ENCODE measurements at places on chromosomes 4 and X. TPM values are rescaled to one million over a fixed set of nuclear protein-coding genes. Genes with fewer than 3 reads are reported as not detected.
A peak's percentile ranks its signal among the peaks of the same experiment; 100 is the strongest.

GRCh38 chr4:165209796-165210195, 2.4 kb downstream of the KLHL2 start:
- no peak overlapping the region for H3K4me3 ChIP-seq
- no peaks in the 10 kb centered on the region for H3K36me3 ChIP-seq
- no peak for DNase-seq
- H3K27me3 ChIP-seq: no peaks in the 10 kb centered on the region

DNA sequence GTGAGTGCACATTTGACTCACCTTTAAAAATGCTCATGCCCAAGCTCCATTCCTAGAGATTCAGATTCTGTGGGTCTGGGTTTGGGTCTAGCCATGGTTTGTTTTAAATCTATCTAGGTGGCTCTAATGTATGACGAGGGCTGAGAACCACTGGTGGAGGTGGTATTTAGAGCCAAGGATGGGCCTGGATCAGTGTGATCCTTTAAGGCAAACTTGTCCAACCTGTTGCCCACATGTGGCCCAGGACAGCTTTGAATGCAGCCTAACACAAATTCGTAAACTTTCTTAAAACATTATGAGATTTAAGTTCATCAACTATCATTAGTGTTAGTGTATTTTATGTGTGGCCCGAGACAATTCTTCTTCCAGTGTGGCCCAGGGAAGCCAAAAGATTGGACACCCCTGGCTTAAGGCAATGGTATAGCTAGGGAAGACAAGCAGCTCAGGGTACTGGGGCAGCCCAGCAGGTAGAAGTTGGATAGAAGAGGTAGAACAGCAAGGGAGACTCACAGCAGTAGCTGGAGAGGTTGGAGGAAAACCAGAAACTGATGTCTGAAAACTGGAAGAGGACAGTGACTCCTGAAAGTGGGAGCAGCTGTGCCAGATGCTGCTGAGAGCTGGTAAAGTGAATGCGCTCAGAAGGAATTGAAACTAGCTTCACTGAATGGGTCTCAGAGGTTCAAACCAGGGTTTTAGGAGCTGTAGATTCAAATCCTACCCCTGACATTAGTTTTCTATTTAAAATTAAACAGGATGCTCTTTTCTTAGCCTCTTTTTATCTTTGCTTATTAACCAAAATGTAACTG, 18.2 kb downstream of the ADD1 start:
- no peak for DNase-seq
- no peak overlapping the region for H3K27ac ChIP-seq
- no peaks in the 10 kb centered on the region for H3K27me3 ChIP-seq
- peaks cover 73% of the 10 kb centered on the region for H3K4me1 ChIP-seq

- peaks cover 35% of the 10 kb centered on the region for H3K27me3 ChIP-seq
- H3K4me3 ChIP-seq: peak overlapping the region; percentile 62
- peak; percentile 46 for DNase-seq
- H3K27ac ChIP-seq: no peak overlapping the region
- peaks cover 10% of the 10 kb centered on the region for H3K4me1 ChIP-seq
These were observed 651 bp downstream of the UCHL1 start for GRCh38 chr4:41257257-41257901.

ADGRG2 gene
- not detected for total RNA-seq

DNA sequence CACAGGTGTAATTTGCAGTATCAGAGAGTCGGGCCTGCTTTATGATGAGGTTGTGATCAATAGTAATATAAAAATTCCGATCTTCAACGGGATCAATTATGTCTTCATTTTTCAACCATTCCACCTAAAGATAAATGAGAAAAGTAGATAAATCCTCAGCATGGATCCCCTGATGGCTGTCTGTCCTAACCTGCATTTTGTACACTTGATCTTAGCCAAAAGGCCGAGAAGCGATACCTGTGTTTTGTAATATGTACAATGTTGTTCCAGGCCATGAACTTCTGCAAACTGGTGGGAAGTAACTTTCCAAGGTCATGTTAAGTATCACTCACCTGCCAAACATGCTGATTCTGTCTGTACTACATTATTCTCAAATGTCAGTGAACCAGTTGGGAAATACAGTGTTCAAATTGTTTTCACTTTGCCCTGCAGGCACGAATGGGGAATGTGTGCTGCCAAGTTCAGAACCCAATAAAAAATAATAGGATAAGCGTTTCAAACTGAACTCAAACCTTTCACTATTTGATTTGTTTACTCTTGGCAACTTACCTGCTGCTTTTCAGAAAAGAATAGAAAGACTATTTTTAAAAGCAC, 298.1 kb downstream of the UNC5C start:
- no peak for DNase-seq
- H3K4me1 ChIP-seq: peaks cover 22% of the 10 kb centered on the region
- no peaks in the 10 kb centered on the region for H3K27me3 ChIP-seq
- no peak overlapping the region for H3K27ac ChIP-seq

DNA sequence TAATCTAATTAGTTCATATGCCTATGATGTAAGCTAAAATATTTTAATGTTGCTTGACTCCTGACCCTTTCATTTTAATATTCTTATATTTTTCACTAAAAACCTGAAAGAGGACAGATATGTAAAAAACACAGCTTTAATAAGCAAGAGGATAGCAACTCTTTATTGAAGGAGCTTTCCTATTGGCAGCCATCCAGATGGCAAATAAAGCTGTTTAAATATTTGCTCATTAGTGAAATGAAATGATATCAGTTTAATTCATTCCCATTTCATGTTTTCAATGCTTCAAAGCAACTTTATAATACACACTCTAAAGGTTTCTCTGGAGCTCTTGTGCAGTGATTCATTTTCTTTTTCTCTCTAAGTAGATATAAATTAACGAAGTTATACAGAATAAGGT, 473.4 kb downstream of the PCDH7 start:
- no peaks in the 10 kb centered on the region for H3K27me3 ChIP-seq
- DNase-seq: no peak
- H3K27ac ChIP-seq: no peak overlapping the region
- H3K4me1 ChIP-seq: no peaks in the 10 kb centered on the region
- no peaks in the 10 kb centered on the region for H3K36me3 ChIP-seq

GRCh38 chr4:3205995-3206394, 43.0 kb upstream of the MSANTD1 start:
- H3K4me3 ChIP-seq: no peak overlapping the region
- H3K27me3 ChIP-seq: no peaks in the 10 kb centered on the region
- DNase-seq: no peak
- H3K4me1 ChIP-seq: peaks cover 29% of the 10 kb centered on the region
- H3K36me3 ChIP-seq: peaks cover 35% of the 10 kb centered on the region
- no peak overlapping the region for H3K27ac ChIP-seq

RAB28 gene
- 16.5 TPM for total RNA-seq

DNA sequence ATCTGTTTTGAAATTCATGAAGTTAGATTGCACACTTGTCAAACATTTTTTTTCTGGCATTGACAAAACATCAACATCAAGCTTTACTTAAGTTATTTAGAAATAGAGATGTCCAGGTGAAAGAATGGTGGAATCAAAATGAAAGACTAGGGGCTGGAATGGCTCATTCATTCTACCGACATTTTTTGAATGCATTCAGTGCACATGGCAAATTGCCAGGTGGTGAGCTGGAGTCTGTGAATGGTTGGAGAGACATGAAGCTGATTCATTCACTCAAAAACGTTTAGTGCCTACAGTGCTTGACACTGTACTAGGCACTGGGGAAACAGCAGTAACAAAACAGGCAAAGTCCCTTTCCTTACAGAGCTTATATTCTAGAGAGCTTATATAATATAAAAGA, 292.4 kb downstream of the PPP1R2C start:
- no peak for DNase-seq
- H3K27me3 ChIP-seq: no peaks in the 10 kb centered on the region
- no peaks in the 10 kb centered on the region for H3K36me3 ChIP-seq
- H3K4me1 ChIP-seq: no peaks in the 10 kb centered on the region
- no peak overlapping the region for H3K27ac ChIP-seq

BBS7 gene
- total RNA-seq: 17.9 TPM
